Naive thymus-derived CD4-positive, alpha-beta T cell (primary cell): ENCODE measurements at places on chromosomes 11 and 22.

DNA sequence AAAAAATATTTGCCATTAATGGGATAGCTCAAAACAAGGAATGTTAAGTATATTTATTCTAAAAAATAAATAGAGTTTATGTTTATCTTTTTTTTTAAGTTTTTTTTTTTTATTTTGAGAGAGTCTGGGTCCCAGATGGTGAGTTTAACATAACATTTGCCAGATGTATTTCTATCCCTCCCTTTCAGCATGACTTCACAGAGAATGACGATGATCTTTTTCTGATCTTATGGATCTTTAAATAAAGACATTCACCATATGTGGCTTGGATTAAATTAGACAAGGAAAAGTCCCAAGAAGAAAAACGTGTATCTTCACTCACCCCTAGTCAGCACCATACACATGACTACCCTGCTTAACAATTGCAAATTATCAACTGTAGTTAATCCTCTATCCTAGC, 839.8 kb upstream of the CNTN5 start:
- DNase-seq: no peak

DNA sequence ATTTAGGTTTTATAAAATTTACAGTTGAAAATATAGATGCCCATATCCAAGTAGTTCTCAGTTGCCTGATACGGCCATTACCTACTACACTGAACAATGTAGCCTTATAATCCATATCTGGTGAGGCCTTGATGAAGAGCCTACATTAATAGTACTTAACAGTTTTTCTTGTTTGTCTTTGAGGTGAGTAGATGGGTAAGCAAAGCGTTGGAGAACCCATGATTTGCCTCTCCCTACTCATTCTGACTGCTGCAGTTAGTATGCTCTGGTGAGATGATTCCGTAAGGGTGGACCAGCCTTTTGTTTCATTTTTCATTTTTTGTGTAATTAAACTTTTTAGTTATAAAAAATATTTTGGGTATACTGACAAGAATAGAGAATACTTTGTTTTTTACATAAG, 11.4 kb downstream of the PAAF1 start:
- DNase-seq: no peak

- DNase-seq: no peak
Observed at GRCh38 chr11:12274056-12274455, 103.3 kb upstream of the PARVA start.

DNA sequence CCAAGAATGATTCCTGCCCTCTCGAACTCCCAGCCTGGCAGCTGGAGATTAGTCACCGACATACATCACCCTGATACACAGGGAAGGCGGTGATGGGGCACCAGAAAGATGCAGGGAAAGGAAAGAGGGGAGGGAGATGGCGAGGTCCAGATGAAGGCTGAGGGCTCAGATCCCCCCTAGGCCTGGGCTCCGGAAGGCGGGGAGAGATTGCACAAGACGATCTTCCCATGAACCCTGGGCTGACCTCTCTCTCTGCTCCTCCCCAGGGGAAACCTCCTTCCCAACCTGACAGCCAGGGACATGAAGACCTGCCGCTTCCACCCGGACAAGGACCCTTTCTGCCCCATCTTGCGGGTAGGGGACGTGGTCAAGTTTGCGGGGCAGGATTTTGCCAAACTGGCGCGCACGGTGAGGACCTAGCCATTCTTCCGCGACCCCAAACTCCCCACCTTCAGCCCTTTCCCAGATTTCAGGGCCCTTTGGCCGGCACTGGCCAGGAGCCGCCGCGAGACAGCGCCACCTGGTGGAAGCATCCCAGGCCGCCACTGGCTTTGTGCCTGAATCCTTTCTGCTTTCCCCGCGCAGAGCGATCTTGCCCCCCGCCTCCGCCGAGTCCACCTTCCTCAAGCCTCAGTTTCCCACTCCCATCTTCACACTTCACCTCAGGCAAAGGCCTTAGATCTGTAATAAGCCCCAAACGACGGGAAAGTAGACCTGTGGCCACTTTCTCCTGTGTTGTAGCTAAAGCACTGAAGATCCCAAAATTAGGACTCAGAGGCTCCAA, 11.5 kb downstream of the P2RX3 start:
- peak; percentile 43 for DNase-seq

- DNase-seq: no peak
Observed at GRCh38 chr11:78318321-78319114, 99.1 kb downstream of the GAB2 start.
